ENCODE measurements at places on chromosomes 5 and 9.

- DNase-seq, result no peak
These were observed 149.5 kb upstream of the DHFR start for GRCh38 chr5:80804332-80804731.

GRCh38 chr5:169071-169727 lies 22.1 kb upstream of the LRRC14B start:
- DNase-seq, result peak; percentile 33

GRCh38 chr5:16826379-16827125 lies 109.5 kb downstream of the MYO10 start:
- DNase-seq, result no peak

- DNase-seq, result no peak
These were observed 164.8 kb upstream of the VCAN start for GRCh38 chr5:83306572-83307241.

DNA sequence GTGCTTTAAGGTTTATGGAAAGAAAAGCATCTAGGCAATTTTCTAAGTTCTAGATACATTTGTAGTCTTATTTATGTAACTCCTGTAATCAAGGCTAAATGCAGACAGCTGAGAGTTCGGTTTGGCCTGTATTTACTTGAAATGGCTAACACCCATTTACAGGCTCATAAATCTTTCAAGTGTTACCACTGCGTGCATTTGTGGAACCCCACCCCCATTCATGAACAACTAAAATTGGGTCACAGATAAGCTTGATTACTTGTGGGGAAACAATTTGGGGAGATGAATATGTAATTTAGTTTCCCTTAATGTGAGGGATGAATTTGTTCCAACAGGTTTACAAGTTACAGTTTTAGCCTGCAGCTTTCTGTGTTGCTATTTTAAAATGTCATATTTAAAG lies 360.6 kb downstream of the ARRDC3 start:
- no peak for DNase-seq

DNA sequence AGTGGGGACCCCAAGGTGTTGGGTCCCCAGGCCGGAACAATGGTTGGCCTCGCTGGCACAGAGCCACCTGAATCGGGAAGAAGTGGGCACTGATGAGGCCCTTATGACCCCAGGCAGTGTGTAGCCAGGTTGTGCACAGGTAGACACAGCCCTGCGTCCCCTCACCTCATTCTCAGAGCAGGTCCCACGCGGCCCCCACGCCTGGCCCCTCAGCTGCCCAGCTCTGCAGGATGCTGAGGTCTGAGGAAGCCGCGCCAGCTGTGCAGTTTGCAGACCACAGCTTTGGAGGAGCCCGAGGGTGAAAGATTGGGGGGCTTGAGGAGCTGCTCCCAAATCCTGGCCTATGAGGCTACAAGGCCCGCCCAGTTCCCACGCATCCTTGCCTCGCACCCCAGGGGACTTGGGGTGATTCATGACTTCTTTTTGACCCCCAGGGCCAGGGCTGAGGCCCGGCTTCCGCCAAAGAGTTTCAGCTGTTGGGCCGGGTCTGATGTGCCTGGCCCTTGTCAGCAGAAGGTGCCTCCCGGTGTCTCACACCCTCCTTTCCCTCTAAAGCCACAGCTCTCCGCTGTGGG lies 87.8 kb upstream of the PHYKPL start:
- no peak for DNase-seq

DNA sequence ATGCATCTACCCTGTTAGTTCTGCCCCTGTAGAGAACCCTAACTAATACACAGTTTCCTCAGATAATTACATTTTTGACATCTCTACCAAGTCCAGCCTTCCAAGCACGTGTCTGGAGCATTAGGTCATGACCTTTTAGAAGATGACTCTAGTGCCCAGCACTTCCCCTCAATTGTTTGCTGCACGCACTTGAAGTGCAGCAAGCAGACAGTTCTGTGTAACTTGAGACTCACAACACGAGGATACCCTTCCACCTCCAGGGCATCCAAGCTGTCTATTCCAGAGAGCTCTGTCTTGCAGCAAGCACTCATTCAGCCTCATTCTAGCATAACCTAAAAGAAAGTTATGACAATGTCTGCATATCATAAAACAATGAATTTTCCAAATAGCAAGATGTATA lies 1410.5 kb upstream of the CDH18 start:
- DNase-seq, result no peak

DNA sequence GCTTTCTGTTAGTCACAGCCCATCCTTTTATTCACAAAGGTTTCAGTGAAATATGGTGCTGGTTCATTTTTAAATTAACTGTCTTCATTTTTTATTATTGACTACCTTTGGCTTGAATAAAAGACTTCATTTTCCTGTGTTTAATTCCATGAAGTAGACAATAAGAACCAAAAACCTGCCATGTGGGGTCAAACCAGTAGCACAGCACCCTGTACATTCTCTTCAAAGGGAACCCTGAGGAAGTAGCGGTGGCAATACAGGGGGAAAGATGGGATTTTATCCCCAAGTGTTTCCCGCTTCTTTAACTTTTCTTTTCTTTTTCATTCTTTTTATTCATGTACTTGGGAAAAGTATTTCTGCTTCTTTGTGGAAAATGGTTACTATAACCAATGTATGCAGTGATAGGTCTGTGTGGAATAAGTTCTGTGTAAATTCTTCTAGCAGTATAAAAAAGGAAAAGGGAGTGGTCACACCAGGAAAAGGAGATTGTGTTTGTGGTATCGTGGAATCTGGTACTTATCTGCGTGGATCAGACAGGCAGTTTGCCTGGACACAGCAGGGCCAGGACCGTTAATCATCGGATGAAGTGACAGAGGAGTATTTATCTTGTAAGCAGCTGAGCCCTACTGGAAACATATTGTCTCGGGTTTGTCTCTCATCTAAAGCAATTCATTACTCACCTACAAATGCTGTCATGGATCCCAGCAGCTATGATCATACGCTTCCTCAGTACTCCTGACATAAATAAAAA lies 94.2 kb downstream of the PPIC start:
- DNase-seq, result peak; percentile 13

- DNase-seq, result no peak
These were observed 249.9 kb downstream of the NPR3 start for GRCh38 chr5:32961059-32961415.

- no peak for DNase-seq
These were observed 434.1 kb downstream of the ZSWIM6 start for GRCh38 chr5:61766141-61766540.

DNA sequence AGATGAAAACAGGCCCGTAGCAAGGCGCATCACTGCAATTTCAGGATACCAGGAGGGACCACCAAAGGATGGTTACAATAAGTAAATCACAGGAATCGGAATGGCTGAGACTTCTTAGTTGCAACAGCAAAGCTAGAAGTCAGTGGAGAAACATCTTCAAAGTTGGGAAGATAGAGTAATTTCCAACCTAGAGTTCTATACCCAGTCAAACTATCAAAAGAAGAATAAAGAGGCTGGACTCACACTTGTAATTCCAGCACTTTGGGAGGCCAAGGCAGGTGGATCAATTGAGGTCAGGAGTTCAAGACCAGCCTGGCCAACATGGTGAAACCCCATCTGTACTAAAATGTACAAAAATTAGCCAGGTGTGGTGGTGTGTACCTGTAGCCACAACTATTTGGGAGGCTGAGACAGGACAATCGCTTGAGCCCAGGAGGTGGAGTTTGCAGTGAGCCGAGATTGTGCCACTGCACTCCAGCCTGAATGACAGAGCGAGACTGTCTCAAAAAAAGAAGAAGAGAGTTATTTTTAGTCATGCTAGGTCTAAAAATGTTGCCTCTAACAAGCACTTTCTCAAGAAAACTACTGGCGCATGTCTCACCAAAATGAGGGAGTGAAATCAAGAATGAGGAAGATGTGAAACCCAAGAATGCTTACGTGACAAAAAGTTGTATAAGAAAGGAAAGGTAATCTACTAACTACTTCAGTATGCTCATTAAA lies 267.7 kb downstream of the DENND1A start:
- no peak for DNase-seq

GRCh38 chr9:27977931-27978330 lies 404.6 kb upstream of the C9orf72 start:
- DNase-seq, result no peak

DNA sequence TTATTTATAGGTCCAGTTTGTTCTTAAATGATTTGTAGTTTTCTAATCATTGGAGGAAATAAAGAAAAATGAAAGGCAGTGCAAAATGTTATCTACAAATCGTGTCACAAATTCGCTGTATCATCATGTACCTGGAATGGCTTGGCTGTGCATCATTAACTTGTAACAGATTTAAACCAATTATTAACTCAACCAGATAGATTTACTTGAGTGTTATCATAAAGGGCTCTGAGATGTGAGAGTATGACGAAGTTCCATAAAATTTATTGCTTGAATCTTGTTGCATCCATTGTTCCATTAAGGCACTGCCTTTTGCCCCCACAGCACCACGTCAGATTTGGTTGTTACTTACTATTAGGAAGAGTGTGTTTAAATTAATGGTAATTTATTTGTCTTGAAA lies 23.5 kb downstream of the PCSK5 start:
- no peak for DNase-seq

GRCh38 chr5:54964405-54964804 lies 21.0 kb downstream of the ESM1 start:
- DNase-seq, result no peak

DNA sequence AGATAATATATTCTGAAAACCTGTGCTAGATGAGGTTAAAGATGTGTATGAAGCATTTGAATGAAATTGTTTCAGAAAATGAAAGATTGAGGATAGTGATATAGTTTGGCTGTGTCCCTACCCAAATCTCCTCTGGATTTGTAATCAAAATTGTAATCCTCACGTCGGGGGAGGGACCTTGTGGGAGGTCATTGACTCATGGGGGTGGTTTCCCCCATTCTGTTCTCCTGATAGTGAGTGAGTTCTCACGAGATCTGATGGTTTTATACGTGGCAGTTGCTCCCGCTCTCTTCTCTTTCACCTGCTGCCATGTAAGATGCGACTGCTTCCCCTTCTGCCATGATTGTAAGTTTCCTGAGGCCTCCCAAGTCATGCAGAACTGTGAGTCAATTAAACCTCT lies 2.0 kb upstream of the TEX48 start:
- DNase-seq, result no peak

- no peak for DNase-seq
These were observed 243.8 kb downstream of the ADAMTSL1 start for GRCh38 chr9:18717759-18718158.

DNA sequence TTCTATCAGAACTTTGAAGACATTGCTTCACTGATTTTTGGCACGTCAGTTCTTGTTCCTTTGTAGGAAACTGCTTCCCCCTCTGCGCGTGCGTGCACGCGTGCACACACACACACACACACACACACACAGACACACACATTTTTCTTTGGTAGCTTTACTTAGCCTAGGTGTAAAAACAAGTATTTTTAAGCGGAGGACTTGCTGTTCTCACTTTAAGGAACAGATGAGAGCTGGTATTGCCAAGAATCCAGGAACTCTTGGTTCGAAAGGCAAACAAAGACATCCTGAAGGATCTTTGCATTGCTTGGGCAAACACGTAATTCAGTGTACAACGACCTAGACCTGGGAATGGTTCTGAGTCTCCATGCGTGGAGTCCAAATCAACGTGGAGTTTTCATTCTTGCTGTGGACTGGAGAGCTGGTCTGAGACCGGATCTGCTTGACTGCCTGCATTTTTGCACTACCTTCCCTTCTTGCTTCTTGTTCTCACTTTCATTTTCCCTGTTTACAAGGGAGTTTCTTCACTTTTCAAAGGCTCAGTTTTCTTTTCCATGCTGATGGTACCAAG lies 8.2 kb downstream of the TMEM268 start:
- DNase-seq, result no peak

GRCh38 chr9:128015696-128016095 lies 34.9 kb upstream of the EEIG1 start:
- DNase-seq, result no peak

GRCh38 chr9:2269778-2270177 lies 254.6 kb downstream of the SMARCA2 start:
- DNase-seq, result no peak

- no peak for DNase-seq
These were observed 137.8 kb downstream of the ROR2 start for GRCh38 chr9:91812191-91812590.

DNA sequence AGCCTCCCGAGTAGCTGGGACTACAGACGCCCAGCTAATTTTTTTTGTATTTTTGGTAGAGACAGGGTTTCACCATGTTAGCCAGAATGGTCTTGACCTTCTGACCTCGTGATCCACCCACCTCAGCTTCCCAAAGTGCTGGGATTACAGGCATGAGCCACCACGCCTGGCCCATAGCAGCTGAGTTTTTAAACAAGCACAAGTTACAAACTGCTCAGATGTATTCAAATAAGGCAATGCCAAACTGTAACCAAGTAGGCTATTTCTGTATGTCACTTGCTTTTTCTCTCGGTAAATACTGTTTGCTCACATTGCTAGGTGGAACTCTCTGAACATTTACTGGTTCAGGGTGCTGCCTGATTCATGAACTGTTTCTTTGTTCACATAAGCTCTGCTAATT lies 799.3 kb upstream of the NUDT12 start:
- DNase-seq, result no peak

DNA sequence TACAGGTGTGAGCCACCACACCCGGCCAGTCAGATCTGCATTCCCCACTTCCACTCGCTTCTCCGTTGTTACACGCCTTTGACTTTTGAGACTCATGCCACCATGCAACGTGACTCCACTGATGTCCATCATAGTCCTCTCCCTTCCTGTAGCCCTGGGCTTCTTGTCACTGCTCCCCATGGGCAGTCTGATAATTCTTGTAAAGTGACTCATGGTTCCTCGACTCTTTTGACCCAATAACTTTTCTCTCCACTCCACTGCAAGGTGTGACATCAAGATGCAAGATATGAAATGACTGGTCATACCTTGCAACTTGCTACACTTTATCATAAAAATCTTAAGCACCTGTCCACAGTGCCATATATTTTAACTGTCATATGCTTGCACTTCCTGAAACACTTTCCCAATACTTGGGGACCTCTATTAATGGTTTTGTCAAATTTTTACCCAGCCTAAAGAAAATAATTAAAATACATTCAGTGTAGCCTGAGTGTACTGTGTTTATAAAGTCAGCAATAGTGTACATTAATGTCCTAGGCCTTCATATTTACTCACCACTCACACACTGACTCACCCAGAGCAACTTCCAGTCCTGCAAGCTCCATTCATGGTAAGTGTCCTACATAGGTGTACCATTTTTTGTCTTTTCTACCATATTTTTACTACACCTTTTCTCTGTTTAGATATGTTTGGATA lies 18.6 kb upstream of the ANKRD18A start:
- DNase-seq, result no peak

GRCh38 chr9:22211588-22212360 lies 202.7 kb upstream of the CDKN2B start:
- no peak for DNase-seq

GRCh38 chr9:137974746-137975526 lies 97.4 kb downstream of the CACNA1B start:
- DNase-seq, result no peak

DNA sequence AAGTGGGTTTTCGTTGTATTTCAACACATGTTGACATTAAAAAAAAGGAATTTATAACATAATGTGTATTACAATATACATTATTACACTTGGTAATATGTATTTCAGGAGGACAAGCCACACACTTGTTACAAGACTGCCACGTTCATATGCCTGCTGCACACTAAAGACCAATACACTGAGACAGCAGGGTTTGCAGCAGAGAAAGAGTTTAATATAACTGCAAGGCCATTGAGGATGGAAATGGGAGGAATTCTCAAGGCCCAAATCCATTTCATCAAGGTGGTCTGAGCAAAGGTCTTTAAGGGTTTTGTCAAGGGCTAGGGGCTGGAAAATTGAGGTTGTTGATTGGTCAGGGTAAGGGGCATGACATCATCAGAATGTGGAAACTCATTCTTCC lies 1017.8 kb upstream of the CDH10 start:
- no peak for DNase-seq
